T-helper 22 cell (primary cell): ENCODE measurements at places on chromosomes 6 and 20.

DNA sequence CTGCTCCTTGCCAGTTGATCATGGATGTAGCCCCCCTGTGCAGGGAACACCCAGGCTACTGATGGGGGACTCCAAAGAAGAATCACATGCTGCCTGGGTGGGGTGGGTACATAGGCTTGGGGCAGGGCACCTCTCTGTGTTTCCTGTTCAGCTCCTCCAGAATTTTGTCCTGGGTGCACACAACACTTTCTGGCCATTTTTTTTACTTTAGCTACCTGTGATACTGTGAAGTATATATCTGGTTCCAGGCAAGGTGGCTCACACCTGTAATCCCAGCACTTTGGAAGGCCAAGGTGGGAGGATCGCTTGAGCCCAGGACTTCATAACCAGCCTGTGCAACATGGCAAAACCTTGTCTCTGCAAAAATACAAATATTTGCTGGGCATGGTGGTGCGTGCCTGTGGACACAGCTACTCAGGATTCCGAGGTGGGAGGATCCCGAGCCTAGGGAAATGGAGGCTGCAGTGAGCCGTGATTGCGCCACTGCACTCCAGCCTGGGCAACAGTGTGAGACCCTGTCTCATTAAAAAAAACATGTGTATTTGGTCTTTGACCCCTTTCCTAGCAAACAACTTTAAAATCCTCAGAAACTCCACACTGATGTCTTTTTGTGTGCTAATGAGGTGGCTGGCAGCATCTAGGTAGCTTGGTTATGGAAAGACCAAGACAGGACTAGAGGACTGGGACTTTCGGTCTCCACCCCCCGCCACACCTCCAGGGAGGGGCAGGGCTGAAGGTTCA is 14.1 kb downstream of the SLC4A11 start:
- no peak for DNase-seq

DNA sequence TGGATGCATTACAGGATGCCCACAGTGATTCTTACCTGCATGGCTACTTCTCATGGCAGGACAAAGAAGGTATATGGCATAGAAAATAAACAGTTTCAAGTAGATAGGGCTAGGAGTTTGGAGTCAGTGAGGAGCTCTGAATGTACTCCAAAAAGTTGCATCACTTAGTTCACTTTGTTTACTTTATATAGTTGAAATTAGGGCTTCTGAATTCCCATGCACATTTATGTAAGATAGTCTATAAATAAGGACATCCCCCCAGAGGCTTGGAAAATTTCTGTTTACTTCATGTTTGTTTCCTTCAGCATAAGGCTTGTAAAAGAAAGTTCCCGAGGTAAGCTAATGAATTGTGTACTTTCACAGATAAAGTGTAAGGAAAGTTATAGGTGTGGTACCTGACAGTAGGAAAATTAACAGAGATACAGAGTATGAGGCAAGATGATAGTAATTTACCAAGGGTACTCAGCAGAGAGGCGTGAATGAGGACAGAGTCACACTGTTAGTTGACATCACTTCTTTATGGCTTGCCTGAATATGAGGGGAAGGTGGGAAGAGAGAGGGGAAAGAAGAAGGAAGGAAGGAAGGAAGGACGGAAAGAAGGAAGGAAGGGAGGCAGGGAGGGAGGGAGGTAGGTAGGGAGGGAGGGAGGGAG is 51.1 kb downstream of the ADTRP start:
- no peak for DNase-seq

DNA sequence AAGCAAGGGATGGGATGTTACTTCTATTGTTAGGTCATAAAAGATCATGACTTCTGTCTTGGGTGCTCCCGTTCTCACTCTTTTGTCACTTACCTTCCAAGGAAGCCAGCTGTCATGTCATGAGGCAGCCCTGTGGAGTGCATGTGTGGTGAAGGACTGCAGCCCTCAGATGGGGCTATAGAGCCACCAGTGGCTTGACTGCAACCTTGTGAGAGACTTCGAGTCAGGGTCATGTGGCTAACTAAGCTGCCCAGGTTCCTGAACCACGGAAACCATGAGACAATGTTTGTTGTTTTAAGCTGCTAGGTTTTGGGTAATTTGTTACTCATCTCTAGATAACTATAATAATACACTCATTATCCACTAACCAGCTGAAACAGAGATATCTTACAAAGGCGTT is 477.1 kb downstream of the BTBD3 start:
- DNase-seq: no peak

GRCh38 chr6:114061741-114062140 is 90.8 kb upstream of the HDAC2 start:
- no peak for DNase-seq

DNA sequence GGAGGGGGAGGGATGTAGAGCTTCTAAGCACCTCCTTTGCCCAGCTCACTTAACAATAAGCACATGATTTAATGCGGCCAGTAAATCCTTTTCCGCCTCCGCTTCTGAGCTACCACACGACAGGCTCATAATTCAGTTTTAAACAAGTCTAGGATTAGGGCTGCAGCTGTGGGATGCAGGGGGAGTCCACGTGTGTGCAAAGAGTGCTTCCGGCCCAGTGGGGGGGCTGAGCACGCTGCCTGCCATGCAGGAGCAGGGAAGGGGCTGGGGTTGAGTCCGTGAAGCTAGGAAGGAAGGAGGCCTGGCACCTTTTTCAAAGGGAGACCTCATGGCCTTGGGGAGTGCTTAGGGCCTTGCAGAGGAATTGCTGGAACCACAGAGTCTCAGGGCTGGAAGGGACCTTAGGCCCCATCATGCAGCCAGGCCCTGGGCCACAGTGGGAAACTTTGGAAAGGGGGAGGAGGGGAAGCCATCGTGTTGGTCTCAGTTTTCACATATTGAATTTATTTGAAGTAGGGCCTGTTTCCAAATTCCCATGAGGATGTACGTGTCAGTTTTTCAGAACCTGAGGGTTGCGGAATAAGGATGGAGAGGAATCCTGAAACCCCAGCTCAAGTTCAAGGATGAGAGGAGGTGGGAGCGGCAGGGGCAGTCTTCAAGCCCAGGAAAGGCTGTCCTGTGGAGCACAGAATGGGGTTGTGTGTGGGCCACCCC is 96.1 kb downstream of the VEGFA start:
- no peak for DNase-seq

DNA sequence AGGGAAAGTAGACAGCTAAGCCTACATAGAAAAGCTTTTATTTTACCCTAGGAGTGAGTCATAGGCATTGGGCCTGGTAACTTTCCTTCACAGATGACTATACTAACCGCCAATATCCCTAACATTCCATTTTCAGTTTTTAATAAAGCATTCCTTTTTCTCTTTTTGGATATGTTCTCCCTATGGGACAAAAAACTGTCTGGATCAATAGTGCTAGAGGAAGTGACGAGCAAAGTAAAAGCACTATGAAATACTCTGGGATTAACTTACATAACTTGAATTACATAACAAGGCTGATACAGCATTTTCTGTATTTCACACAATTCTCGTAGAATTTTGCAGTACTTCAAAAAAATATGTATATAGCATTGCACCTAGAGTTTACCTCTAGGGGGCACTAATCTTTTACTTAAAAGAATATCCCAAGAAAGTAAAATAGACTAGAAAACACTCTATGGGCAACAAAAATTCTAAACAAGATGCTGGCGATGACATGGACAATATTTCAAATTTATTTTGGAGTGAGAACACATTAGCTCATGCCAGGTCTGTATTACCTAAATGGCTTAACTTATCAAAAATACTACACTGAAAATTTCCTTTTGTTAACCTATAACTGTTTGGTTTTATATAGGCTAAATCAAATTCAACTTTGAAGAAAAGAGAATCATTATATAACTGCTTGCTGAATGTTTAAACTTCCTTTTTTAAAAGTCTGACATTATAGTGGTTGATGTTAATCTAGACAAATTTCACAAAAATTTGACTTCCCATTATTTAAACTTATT is 66.3 kb upstream of the DST start:
- DNase-seq: no peak

DNA sequence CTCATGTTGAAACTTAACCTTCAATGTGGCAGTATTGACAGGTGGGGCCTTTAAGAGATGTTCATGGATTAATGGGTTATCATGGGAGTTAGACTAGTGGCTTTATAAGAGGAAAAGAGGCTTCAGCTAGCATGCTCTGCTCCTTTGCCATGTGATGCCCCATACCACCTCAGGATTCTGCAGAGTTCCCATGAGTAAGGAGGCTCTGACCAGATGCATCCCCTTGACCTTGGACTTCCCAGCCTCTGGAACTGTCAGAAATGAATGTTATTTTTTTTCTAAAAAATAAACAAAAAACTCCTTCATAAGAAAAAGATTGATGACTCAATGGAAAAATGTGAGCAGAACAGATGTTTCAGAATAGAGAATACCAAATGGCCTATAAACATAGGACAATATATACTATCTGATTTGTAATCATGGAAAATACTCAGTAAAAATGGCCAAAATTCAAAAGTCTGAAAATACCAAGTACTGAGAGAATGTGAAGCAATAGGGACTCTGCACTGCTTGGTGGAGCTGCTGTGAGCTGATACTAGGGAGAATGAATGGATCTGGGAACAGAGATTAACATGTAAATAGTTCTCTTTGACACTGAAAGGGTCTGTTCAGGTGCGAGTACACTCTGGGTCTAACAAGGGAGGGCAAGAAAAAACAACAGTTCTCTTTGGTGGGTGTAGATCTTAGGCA is 7.4 kb upstream of the TRIM39 start:
- DNase-seq: no peak

DNA sequence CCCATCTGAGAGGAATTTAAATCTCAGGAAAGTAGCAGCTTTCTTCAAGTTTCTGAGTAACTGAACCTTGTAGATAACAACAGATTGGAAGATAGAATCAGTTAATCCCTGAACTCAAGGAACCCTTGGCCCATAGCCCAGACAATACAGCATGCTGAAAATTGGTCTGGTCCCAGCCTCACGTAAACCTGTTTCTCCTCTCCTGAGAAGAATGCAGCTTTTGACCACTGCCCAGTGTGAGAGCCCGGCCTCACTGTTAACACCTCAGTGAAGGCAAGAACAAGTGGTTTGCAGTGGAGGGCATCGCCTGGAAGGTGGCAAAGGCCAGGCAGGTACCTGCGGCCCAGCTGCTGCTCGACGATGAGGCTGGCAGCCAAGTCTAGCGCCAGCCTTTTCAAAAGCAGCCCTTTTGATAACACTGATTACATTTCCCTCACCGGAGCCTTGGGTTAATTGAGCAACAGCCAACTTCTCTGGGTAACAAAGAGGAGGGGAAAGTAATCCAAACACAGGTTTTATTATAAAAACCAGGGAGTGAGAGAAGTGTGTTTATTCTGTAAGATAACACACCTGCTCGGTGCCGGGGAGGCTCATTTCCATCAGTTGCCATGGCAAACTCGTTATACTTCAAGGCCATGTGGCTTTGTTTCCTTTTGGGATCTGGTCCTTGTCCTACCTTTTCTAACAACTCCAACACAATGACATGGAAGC is 54.0 kb downstream of the TRAF3IP2 start:
- DNase-seq: no peak

DNA sequence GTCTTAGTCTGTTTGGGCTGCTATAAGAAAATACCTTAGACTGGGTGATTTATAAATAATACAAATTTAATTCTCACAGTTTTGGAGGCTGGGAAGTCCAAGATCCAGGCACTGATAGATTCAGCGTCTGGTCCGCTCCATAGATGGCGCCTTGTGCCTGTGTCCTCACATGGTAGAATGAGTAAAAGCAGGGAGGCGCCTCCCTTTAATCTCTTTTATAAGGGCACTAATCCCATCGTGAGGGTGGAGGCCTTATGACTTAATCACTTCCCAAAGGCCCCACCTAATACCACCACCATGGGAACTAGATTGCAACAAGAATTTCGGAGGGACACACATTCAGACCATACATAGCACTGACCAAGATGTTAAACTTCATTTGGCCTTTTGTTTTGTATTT is 91.2 kb upstream of the TMEM181 start:
- DNase-seq: no peak

GRCh38 chr6:40674170-40674569 is 87.0 kb upstream of the LRFN2 start:
- no peak for DNase-seq

GRCh38 chr6:33926451-33926850 is 122.6 kb upstream of the MLN start:
- no peak for DNase-seq

DNA sequence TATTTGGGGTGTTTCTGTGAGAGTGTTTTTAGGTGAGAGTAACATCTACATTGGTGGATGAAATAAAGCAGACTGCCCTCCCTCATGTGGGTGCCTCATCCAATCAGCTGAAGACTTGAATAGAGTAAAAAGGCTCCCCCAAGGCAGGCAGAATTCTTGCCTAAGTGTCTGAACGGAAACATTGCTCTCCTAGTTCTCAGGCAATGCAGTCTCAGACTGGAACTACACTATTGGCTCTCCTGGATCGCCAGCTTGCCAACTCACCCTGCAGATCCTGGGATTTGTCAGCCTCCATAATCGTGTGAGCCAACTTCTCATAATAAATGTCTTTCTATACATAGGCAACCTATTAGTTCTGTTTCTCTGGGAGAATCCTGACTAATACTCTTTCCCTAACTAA is 5.5 kb upstream of the TMEM170B start:
- no peak for DNase-seq

DNA sequence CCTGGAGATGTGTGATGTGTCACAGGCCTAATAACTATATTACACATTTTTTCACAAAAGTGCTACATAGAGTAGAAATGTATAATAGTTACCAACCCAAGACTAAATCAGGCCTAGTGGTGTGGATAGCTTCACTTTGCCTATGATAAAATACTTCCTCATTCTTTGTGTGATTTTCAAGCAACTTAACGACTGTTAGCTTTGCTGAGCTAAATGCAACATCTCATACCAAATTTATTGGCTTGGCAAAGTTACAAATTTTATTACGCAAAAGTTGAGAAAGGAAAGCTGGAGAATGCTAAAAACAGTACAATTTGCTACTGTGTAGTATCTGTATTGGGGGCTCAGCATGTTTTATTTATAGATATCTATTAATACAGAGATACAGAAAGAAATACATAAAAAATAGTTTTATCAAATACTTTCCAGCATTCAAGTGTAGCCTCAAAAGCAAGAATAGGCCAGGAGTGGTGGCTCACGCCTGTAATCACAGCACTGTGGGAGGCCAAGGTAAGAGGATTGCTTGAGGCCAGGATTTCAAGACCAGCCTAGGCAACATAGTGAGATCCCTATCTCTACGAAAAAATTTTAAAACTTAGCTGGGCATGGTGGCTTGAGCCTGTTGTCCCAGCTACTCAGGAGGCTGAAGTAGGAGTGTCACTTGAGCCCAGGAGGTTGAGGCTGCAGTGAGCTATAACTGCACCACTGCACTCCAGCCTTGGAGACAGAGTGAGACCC is 3.6 kb upstream of the EDN1 start:
- DNase-seq: no peak

DNA sequence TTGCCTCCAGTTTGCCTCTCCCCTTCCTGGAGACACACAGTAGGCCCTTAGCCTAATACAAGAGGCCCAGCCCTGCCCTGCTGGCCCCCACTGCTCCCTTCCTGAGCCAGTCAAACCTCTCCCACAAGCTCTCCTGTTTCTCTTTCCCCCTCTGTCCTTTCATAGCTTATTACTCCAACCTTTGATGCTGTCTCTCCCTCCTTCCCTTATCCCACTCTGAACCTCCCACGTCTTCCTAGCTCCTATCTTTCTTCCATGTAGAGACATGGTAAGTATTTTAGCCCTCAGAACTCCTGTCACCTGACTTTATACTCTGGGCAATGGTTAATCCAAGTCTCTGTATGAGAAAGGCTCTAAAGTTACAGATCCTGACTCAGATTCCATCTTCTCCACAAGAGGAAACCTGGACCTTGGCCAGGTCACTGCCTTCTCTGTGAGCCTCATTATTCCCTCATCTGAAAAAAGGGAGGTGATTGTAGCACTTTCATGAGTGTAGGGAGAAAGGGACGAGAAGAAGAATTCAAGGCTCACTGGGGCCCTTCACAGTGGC is 6.7 kb downstream of the TGIF2 start:
- no peak for DNase-seq

- DNase-seq: no peak
Measured at GRCh38 chr20:43191946-43192863, 2.5 kb upstream of the PTPRT start.
